GM12878 (cell line): ENCODE measurements at places on chromosomes 4 and X. TPM values are rescaled to one million over a fixed set of nuclear protein-coding genes. Genes with fewer than 3 reads are reported as not detected.

CXCL13 gene
- 0.16 TPM in 1 of 2 replicates, not detected in the other for polyA plus RNA-seq

SPANXA2 gene
- not detected in 2 replicates for polyA plus RNA-seq

CENPVL1 gene
- not detected in 2 replicates for polyA plus RNA-seq

EVC2 gene
- 5.6 and 5.9 TPM in 2 replicates for polyA plus RNA-seq

FAM184B gene
- polyA plus RNA-seq: not detected in 2 replicates

ZNF330 gene
- 48.1 and 57.6 TPM in 2 replicates for polyA plus RNA-seq

ASMTL gene
- polyA plus RNA-seq: 32.1 and 33.2 TPM in 2 replicates

DSPP gene
- not detected in 2 replicates for polyA plus RNA-seq

WAS gene
- polyA plus RNA-seq: 21.4 and 23.0 TPM in 2 replicates

TEX13C gene
- not detected in 2 replicates for polyA plus RNA-seq

ADAM29 gene
- polyA plus RNA-seq: not detected in 2 replicates

IL13RA2 gene
- not detected in 2 replicates for polyA plus RNA-seq

NEXMIF gene
- 0.78 and 0.89 TPM in 2 replicates for polyA plus RNA-seq

EDA2R gene
- polyA plus RNA-seq: 8.5 and 12.1 TPM in 2 replicates

TMPRSS11A gene
- not detected in 2 replicates for polyA plus RNA-seq

FRMPD3 gene
- polyA plus RNA-seq: not detected in 2 replicates

EREG gene
- polyA plus RNA-seq: not detected in 2 replicates

CPXCR1 gene
- polyA plus RNA-seq: 0.26 TPM in 1 of 2 replicates, not detected in the other

DNA sequence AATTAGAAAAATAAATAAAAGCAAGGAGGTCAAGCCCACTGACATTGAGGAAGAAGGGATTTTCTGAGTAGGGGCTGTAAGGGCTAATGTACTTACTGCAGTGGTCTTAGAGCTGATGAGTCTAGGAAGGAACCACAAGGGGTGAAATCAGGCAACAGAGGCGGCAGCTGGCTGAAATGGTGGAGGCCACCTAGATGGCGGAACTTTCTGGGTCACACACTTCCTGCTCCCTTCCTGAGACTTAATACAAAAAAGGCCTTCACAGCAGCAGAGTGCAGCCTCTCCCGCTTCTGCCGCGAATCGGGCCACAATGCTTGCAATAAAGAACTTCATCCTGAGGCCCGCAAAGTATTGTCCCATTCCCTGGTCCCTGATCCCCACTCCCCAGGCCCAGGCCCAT, 15.4 kb downstream of the SNX12 start:
- no peak for DNase-seq

GRCh38 chr4:141814499-141814898, 178.1 kb downstream of the IL15 start:
- no peak for DNase-seq

DNA sequence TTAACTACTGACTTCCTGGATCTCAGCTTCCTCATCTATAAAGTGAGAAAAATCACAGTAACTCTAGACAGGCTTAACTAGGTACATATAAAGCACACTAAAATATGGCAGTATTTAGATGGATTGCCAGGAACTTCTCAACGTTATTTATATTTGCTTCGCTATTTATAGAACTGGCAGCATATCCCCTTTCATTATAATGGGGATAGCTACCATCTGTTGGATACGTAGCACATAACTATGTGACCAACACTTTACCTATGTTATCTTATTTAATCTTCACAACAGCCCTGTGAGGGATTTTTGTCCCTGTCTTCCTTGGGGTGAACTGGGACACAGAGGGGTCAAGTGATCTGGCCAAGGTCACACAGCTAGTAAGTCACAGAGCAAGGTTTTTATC, 64.6 kb downstream of the ENPEP start:
- DNase-seq: no peak

DNA sequence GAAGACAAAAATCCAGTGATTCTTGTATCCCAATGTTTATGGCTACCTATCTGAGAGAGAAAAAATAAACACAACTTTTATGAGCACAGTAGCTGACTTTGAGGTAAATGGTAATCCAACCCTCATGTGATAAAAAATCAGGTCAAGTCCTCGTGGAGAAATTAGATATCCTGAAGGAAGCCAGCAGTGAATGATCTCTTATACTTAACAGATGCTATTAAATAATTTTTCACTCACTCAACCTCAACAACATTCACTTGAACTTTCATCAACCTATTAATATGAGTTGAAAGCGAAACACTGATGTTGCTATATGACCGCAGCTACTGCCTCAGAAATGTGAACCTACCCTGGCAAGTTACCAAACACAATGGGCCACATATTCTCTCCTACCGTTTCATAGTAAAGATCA, 105.4 kb downstream of the GPC3 start:
- DNase-seq: no peak

DNA sequence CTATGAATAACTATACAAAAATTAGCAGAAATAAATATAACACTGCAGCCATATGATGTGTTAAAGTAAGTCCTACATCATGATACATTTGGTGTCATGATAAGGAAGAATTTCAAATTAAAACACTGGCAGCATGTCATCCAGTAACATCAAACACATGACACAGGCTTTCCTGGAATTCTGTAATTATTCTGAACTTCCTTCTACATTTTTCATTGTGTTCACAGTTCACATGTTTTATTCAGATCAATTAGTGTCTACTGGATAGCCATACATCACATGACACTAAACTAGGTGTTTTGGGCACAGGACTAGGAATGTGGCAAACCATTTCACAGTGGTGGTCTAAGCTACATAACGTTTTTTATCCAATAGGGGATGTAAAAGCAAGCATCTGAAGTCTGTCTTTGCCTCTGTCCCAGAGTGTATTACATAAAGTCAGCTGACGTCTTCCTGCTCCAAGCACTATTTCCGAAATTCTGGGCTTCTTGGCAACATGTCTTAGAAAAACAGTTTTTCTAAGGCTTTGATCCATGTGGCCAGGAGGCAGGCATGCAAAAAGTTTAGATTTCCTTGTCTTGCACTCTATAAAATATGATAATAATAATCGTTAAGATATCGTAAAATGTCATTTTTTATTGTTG, 707.9 kb downstream of the CENPC start:
- no peak for DNase-seq

- peak; percentile 52 for DNase-seq
Measured at GRCh38 chrX:41596596-41596995, 92.2 kb upstream of the GPR34 start.

GRCh38 chr4:15398732-15399131, 29.1 kb upstream of the C1QTNF7 start:
- no peak for DNase-seq

- DNase-seq: no peak
Measured at GRCh38 chr4:7384929-7385890, 49.5 kb downstream of the PSAPL1 start.

DNA sequence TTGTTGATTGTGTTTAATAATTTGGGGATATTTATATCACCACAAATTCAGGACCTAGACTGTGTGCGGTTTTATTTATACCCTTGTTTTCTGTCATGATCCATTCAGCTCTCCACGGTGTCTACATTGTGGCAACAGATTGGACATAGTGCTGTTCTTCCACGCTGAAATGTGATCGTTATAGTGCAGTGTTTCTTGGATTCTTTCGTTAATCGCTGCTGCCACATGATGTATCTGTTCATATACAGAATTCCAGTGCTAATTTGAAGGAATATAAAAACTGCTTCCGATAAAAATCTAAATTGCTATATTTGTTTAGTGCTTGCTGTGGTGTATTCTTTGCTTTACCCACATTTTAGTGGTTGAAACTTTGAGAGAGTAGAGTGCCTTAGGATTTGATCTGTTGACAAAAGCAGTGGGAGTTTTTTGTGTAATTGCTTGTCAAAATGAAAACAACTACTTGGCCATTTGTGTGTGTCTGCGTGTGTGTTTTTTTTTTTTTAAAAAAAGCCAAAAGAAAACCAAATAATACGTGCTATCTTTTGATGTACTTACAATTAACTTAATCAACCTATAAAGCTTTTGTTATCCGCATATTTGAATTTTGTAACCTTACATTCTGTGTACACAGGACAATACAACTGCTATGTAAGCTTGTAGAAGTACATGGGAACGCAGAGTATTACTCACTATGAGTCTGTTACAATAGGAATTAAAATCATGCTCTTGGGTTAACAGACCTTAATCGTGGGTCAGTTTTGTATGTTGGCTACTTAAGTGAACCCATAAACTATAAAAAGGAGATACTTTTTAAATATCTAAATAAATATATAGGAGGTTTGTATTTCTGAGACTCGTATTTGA, 353.3 kb downstream of the ARHGAP24 start:
- no peak for DNase-seq

GRCh38 chr4:182339221-182339641, 96.0 kb downstream of the TENM3 start:
- DNase-seq: no peak

- DNase-seq: no peak
Measured at GRCh38 chrX:125236955-125237354, 82.7 kb upstream of the TEX13C start.

DNA sequence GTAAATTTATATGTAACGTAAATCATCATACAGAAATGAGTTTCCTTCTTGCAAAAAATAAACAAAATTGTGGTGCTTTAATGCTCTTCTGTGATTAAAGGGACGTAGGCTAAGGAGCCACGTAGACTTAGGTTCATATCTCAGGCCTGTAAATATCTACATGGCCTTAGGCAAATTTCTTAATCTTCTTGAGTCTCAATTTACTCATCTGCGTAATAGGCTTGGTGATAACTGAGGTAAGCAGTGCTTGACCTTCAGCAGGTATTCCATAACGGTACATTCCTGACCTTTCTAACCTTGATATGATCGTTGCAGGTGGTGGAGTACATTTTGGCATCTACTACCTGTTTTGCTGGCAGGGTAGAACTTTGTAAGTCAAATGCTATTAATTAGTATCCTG, 65.2 kb upstream of the TLR3 start:
- no peak for DNase-seq

DNA sequence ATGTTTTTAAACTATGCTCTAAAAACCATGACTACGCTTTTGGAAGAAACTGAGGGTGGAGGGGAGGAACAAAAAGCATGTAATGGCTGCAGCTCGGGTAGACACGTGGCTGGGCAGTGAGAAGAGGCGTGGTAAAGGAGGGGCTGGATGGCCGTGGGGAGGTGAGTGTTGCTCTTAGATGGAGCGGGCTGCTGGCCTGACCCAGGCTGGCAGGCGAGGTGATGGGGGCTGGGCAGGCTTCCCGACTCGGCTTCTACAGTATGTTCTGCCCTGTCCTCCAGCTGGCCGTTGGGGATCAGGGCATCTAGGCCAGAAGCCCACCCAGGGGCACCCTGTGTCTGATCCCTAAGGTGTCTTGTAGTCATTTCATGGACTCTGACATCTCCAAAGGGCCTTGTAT, 60.7 kb downstream of the EFHC2 start:
- DNase-seq: no peak

GRCh38 chrX:103464072-103464773, 55.1 kb downstream of the RAB40A start:
- DNase-seq: no peak

GRCh38 chr4:3372264-3372932, 69.4 kb upstream of the HGFAC start:
- no peak for DNase-seq

DNA sequence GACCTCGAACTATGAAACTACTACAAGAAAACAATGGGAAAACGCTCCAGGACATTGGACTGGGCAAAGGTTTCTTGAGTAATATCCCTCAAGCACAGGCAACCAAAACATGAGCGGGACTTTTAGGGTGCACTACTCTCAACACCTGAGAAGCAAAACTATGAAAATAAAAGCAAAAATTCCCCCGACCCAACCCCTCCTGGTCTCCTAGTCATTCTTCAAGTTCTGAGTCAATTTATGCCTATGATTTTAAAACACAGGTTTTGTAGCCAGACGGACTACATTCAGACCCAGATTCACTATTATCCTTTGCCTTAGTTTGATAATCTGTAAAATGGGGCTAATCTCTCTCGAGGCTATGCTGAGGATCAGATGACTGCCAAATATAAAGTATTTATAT, 97.0 kb downstream of the SOWAHB start:
- peak; percentile 16 for DNase-seq

- no peak for DNase-seq
Measured at GRCh38 chr4:165560941-165561340, 182.1 kb downstream of the CPE start.

DNA sequence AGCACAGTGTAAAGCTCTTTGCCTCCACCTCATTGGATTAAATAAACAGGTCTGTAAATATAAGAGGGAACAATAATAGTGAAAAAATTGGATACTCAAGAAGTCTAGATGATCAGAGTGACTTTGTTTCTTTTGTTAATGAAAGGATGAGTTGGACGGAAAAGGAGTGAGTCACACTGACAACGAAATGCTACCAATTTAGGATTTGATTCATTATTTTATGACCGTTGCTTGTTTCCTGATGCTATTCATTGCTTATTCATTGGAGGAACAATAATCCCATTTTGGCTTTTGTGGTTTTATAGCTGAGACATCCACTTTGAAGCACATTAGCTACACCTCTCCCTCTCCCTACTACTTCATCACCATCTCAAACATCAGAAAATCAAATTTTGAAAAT, 74.4 kb upstream of the DYNLT3 start:
- DNase-seq: no peak
